CD4-positive, alpha-beta memory T cell (primary cell): ENCODE measurements at places on chromosomes 16 and 17. TPM values are rescaled to one million over a fixed set of nuclear protein-coding genes. Genes with fewer than 3 reads are reported as not detected.
A peak's percentile ranks its signal among the peaks of the same experiment; 100 is the strongest.

- DNase-seq: no peak
These were observed 7.8 kb downstream of the PLCG2 start for GRCh38 chr16:81786868-81787267.

GRCh38 chr16:57765160-57765728, 29.7 kb downstream of the KATNB1 start:
- no peak for DNase-seq

Gene ABCC6
- total RNA-seq: not detected

DNA sequence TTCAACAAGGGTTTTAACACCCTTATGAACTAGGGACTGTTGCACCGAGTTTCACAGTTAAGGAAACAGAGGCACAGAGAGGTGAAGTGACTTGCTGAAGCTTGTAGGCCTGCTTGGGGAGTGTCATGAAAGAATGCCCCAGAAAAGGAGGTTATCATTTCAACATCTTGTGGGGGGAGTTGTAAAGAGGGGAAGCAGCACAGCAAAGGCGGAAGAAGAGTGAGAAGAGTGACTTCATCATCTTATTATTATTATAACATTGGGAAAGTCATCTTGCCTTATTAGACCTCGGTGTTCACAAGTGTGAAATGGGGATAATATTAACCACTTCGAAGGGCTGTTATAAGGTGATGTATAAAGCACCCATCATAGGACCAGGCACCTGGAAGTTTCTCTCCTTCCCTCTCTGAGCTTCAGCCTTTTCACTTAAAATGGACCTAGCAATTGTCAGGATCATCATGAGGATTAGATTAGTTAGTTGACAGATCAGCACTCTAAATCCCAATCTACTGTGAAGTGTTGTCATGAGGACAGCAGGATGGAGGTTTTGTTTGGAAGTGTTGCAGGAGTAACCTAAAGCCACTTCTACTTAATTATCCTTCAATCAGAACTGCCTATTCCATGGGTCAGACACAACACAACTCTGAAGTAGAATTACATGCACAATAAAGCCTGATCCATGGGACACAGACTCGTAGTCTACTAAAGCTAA, 2.3 kb downstream of the CCL4 start:
- DNase-seq: no peak

GRCh38 chr16:73019457-73020362, 28.2 kb downstream of the ZFHX3 start:
- no peak for DNase-seq

DNA sequence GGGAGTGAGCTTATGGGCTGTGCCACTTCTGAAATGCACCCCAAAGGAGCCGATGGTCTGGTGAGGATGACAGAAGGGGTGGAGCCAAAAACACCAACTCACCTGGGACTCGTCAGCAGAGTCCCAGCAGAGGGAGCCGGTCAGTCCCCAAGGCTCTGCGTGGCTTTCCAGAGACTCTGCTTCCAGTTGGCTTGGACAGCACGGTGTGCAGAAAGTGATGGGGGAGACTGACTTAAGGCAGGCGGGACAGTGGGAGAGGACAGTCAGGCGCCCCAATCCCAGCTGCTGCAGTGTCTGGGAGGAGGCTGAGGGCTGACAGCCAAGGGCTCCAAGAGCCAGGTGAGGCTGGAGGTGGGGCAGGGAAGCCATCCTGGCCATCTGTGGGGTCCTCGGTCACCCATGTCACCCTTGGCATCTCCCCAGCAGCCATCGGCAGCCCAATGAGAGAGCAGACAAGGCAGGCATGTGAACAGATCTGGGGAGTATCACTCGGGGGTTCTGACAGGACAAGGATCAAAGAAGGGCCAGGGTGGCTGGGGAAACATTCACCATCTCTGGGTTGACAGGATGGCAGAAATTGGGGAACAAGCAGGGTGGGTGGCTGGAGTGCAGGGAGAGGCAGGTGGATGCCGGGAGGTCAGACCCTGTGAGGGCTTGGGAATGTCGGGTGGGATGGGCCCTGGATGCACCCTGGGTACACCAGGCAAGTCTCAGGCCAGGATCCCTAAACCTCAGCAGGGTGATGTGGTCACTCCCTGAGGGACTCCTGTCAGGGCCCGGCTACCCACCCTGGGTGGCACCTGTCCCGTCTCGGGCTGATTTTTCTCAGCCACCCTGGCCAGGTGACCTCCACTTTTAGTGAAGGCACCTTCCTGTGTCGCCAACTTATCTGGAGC, 8.9 kb upstream of the KRTAP17-1 start:
- DNase-seq: no peak

GRCh38 chr17:67421869-67422273, 44.8 kb downstream of the PITPNC1 start:
- DNase-seq: peak; percentile 78
